Activated T-cell treated with anti-CD3 and anti-CD28 coated beads for 24 hours (primary cell): ENCODE measurements at places on chromosomes 7 and 10.

DNA sequence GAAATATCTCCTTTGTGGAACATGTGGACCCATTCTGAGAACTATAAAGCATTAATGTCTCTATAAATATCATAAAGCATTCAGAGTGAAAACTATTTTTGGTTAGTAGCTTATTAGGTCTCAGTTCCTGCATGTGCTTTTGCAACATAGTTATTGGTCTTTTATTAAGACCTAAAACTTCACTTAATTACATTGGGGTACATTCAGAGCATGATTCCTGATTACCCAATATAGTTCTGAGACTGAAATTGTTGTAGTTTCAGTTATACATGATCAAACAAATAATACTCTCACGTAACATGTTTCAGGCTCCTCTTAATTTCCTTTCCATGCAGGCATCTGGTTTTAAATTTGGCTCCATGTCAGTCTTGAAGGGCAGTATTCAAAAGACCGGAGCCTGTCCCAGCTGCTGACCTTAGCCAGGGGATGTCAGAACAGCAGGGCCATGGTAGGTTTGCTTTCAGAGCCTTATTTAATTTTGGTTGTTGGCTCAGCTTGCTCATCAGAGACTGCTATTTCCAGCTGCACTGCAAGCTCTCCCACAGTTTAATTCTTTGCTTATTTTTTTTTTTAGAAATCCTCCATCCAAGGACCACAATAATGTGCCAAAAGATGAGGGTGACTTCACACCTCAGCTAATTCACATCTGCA is 447.8 kb upstream of the FZD8 start:
- DNase-seq = no peak

GRCh38 chr7:128705891-128706333 is 33.2 kb upstream of the CALU start:
- no peak for DNase-seq

DNA sequence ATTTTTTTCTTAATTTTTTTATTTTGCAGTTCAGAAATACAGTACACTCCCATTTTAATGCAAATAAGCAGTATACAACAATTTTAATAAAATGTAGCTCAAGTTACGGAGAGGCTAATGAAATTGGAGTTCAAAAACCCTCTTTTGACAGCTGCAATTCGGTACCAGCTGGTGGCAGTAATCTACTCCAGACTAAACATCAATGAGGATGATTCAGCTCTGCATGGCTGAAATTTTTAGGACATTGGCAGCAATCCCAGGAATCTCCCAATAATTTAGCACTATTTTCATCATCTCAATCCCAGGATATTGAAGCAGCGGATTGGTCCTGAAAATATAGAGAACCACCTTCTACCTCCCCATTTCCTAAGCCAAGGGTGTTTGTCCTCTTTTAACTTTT is 278.8 kb downstream of the CACNA2D1 start:
- DNase-seq = no peak

GRCh38 chr10:7525314-7526016 is 114.6 kb upstream of the SFMBT2 start:
- DNase-seq = peak; percentile 55

GRCh38 chr7:100477871-100478267 is 1.1 kb downstream of the TSC22D4 start:
- no peak for DNase-seq

DNA sequence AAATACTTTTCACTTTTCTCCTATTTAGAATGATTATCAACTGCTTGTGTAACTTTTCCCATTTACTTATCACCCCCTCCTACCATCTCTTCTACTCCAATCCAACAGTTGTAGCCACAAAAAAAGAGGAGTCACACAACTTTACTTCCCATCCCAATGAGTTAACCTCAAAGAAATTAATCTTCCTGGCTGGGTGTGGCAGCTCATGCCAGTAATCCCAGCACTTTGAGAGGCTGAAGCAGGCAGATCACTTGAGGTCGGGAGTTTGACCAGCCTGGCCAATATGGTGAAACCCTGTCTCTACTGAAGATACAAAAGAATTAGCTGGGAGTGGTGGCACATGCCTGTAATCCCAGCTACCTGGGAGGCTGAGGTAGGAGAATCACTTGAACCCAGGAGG is 19.9 kb downstream of the SYPL1 start:
- DNase-seq = no peak

GRCh38 chr7:156725073-156725472 is 84.5 kb downstream of the RNF32 start:
- DNase-seq = no peak

DNA sequence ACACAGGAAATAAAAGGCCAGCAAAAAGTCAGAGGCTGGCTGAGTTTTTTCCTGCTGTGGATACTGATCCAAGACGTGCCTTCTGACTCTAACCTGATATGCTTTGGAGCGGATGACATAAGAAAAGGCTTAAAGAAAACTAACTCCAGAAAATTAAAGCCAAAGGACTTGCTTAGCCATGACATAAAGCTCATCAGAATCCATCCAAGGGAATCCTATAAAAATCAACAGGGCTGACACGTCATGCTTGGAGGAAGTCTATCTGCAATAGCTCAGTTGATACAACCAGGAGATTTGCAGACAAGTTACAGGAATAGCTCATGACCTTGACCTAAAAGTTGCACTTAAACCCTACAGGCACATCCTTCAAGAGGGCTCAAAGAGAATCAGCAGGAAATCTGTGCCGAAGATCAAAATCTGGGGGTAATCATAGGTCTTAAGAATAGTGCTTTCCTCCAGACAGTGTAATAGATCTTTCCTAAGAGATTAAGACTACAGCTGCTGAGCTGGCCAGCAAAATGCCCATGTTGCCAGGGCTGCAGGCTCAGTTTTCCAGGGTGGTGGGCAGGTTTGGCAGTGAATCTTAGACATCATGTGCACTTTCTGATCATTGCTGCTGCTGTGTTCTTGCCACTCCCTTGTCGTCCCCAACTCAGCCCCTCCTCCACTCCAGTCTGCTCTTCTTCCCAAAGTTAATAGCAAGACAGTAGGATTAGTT is 111.5 kb upstream of the SVIL start:
- DNase-seq = no peak

DNA sequence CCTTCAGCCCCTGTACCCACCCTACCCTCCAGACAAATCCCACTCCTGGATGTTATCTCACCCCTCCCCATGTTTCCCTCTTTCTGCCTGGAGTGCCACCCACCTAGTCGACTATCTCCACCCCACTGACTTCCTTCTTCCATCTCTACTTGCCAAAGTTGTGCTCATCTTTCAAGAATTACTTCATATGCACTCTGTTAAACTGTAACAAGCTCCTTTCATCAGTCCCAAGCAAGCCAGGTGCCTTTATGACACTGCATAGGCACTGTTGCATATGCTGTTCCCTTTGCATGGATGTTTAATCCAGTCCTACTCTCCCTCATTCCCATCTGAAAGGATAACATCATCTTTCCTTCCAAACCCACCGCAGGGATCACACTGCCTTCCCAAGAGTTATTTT is 8.9 kb upstream of the CDK1 start:
- DNase-seq = no peak

DNA sequence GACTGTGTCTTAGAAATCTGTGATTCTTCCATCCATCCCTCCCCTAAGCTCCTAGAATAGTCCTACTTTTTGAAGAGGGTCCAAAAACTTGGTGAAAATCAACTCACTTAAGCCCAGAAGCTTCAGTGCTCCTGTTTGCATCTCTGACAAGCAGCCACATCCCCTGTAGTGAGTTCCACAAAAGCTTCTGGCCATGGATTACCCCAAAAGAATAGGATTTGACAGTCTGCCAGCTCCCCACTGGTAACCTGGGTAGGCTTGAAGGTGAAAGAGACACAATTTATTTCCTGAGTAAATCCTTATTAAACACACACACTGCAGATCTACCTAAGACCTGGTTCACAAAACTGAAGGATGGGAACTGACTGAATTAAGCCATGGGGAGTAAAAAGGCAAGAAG is 46.5 kb downstream of the LGI1 start:
- no peak for DNase-seq

DNA sequence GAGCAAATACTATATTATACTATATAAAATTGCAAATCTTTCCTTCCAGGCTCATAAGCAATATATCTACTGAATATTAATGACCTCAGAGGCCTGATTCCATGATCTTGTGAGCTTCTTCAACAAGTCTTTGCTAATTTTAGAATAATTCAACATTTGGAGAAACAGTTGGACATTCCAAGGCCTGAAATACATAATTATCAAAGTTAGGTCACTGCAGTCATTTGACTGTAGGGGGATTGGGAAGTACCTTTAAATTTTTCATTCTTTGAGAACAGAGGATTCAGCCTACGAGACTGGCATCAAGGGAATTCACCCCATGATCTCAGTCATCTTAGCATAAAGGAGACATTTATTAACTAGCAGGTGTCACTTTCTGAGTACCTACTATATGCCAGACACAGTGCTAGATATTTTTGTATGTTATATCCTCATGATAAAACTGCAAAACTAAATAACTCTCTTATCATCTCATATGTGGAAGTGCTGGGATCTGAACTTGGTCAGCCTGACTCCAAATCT is 85.4 kb downstream of the DOCK4 start:
- no peak for DNase-seq

- no peak for DNase-seq
Measured at GRCh38 chr7:33849971-33850559, 55.3 kb upstream of the BMPER start.

- no peak for DNase-seq
Measured at GRCh38 chr10:86260564-86260963, 106.0 kb downstream of the GRID1 start.

GRCh38 chr7:44891372-44891771 is 6.0 kb upstream of the PURB start:
- peak; percentile 11 for DNase-seq

DNA sequence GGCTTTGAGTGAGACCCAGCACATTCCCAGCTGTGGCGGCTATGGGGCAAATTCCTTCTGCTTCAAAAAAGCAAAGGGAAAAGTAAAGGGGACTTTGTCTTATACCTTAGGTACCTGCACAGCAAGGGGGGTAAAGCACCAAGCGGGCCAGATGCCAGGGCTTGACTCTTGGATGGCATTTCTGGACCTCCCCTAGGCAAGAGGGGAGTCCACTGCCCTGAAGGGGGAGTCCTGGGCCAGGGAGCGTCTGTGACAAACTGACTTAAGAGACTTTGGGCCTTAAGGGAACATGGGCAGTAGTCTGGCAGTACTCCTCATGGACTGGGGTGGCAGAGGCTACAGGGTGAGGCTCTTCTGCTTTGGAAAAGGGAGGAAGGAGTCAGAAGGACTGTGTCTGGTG is 16.1 kb upstream of the FOXI2 start:
- DNase-seq = no peak

DNA sequence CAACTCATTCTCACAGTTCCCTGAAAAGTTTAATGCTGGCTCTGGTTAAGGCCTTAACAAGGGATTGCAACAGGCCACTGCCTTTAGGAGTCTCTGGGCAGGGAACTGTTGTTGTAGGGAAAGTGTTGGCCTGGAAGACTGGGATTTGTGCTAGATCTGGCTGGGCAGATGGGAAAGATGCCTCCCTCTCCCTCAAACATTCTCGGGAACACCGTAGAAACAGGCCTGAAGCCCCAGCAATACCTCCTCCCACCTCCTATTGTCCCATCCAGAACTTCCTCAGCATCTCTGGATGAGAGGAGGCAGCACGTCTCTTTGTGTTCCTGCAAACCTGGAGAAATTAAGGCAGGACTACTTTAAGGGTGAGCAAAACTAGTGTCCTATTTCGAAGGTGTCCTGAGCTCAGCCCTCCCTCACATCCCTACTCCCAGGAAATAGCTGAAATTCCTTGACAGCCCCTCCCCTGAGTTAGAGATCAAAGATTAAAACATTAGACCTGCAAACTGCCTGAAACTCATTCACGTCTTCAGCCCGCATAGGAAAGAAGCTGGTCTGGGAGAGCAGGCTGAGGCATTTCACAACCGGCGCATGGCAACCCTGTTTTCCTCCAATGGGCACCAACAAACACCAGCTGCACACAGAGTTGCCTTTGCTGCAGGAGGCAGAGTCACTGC is 10.9 kb upstream of the MAP3K8 start:
- no peak for DNase-seq

DNA sequence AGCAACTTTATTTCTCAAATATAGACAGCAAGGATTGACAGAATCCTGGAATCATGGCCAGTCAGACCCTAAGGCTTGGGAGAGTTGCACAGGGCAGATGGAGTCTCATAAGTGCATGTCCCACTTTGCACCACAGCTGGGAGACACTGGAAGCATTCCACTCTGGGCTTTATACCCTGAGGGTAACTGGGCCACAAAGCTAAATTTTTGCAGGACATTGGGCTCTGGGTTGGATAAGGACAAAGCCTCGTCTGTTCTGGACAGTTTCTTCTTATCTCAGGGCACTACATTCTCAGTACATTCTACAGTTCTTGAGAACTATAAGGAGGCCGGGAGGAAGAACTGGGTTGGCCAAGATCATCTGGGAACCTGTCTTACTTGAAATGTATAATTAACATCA is 158.3 kb upstream of the IGFBP3 start:
- DNase-seq = no peak

DNA sequence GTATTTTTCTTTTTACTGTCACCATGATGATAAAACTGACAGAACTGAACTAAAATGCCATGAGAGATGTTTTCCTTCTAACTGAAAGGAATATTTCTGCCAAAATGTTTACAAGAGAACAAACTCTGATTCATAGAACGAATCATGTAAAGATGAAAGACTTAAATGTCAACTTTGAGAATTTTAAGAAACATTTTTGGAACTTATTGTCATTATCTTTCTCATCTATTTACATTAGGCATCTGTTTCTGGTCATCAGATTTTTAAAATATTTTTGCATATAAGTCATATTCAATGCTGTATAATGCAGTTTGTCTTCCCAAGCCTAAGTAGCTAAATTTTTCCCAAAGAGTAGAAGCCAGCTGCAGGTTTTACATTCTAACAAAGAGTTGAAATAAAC is 358.5 kb downstream of the TFEC start:
- DNase-seq = no peak

DNA sequence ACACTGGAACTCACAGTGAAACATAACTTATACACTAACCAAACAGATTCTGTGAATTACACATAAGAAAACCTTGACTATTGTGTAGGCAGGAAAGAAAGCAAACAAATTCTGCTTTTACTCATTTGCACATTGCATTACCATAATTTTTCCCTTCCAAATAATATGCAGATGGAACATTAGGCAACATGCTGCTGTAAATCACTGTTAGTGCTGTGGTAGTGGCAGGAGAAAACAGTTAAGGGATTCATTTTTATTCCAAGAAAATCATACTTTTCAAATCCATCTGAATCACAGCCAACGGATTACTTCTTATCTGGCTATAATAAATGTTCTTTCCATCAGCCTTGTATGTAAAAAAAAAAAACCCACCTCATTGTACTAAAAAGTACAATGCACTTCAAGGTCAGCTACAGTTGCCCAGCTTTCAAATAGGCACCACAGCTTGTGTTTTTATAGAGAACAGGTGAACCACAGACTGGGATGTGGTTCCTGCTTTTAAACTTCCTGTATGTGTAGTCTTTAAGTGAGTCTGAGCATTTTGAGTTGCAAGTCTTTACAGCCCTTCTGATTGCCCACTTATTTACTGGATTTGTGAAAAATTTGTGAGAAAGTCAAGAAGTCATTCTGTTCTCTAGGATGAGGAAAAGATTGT is 590.0 kb upstream of the SEMA3D start:
- DNase-seq = no peak

- no peak for DNase-seq
Measured at GRCh38 chr7:102061981-102062390, 224.7 kb upstream of the SH2B2 start.
